Esophagus muscularis mucosa (tissue), 4 donors: ENCODE measurements at places on chromosomes 4 and X.

DNA sequence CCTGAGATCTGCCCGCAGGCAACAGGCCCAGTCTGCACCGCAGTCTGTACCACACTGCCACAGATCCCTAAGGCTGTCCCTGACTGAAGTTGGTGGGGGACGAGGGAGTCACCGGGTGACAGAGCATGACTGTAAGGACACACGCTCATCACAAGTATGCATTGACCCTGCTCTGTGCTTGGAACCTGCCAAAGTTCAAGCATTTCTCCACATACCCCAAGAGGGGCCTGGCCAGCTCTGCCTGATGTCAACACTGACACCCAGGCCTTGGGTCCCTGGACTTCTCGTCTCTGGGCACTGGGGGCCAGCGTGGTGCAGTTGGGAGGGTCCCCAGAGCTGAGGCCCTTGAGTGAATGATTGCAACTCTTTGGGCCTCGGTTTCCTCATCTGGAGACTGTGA, 7.9 kb downstream of the BLOC1S4 start:
- no peaks in the 10 kb centered on the region for H3K27me3 ChIP-seq
- no peak for DNase-seq
- H3K27ac ChIP-seq, result no peak overlapping the region
- no peaks in the 10 kb centered on the region for H3K36me3 ChIP-seq

GRCh38 chr4:9926586-9926985, 94.7 kb downstream of the SLC2A9 start:
- H3K4me3 ChIP-seq, result no peak overlapping the region
- no peak for DNase-seq
- H3K4me1 ChIP-seq, result peaks cover 5% of the 10 kb centered on the region
- H3K36me3 ChIP-seq, result no peaks in the 10 kb centered on the region
- H3K27me3 ChIP-seq, result no peaks in the 10 kb centered on the region

GRCh38 chrX:124895947-124896346, 423.7 kb upstream of the TEX13C start:
- no peak overlapping the region for H3K27ac ChIP-seq
- no peaks in the 10 kb centered on the region for H3K4me1 ChIP-seq
- no peak for DNase-seq
- no peak overlapping the region for H3K4me3 ChIP-seq
- no peaks in the 10 kb centered on the region for H3K27me3 ChIP-seq

DNA sequence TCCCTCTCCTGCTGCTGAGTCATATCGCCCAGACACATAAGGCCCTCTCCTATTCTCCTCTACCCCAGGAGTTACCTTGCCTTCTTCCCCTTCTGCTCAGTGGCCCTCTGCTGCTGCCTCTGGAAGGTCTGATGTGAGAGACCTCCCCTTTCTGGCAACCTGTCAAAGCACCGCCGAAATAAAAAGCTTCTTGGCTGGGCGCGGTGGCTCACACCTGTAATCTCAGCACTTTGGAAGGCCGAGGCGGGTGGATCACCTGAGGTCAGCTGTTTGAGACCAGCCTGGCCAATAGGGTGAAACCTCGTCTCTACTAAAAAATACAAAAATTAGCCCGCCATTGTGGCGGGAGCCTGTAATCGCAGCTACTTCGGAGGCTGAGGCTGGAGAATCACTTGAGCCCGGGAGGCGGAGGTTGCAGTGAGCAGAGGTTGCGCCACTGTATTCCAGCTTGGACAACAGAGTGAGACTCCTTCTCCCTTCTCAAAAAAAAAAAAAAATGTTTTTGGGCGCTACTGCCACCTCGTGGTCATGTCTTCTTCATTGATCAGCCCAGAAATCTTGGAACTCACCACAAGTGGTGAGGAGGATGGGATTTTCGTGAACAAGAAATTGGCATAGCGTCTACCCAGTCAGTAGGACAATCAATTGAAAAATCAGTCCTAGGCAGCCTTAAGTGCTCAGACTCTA, 8.6 kb upstream of the ZXDA start:
- H3K4me3 ChIP-seq, result no peak overlapping the region
- DNase-seq, result no peak
- H3K4me1 ChIP-seq, result no peaks in the 10 kb centered on the region
- no peaks in the 10 kb centered on the region for H3K27me3 ChIP-seq

DNA sequence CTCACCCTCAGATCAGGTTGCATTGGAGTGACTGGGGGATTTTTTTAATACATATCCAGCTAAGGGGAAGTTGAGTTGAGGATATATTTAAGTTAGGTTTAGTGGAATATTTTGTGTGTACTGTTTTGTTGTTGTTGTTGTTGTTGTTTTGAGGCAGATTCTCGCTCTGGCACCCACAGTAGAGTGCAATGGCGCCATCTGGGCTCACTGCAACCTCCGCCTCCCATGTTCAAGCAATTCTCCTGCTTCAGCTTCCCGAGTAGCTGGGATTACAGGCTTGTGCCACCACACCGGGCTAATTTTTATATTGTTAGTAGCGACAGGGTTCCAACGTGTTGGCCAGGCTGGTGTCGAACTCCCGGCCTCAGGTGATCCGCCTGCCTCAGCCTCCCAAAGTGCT, 38.6 kb upstream of the ATP6AP2 start:
- H3K27me3 ChIP-seq, result no peaks in the 10 kb centered on the region
- no peaks in the 10 kb centered on the region for H3K36me3 ChIP-seq
- peaks cover 10% of the 10 kb centered on the region for H3K4me1 ChIP-seq
- no peak overlapping the region for H3K4me3 ChIP-seq
- no peak for DNase-seq
- H3K27ac ChIP-seq, result no peak overlapping the region

GRCh38 chr4:137278431-137278830, 253.9 kb downstream of the PCDH18 start:
- H3K4me1 ChIP-seq, result no peaks in the 10 kb centered on the region
- H3K27me3 ChIP-seq, result no peaks in the 10 kb centered on the region
- no peak overlapping the region for H3K27ac ChIP-seq

DNA sequence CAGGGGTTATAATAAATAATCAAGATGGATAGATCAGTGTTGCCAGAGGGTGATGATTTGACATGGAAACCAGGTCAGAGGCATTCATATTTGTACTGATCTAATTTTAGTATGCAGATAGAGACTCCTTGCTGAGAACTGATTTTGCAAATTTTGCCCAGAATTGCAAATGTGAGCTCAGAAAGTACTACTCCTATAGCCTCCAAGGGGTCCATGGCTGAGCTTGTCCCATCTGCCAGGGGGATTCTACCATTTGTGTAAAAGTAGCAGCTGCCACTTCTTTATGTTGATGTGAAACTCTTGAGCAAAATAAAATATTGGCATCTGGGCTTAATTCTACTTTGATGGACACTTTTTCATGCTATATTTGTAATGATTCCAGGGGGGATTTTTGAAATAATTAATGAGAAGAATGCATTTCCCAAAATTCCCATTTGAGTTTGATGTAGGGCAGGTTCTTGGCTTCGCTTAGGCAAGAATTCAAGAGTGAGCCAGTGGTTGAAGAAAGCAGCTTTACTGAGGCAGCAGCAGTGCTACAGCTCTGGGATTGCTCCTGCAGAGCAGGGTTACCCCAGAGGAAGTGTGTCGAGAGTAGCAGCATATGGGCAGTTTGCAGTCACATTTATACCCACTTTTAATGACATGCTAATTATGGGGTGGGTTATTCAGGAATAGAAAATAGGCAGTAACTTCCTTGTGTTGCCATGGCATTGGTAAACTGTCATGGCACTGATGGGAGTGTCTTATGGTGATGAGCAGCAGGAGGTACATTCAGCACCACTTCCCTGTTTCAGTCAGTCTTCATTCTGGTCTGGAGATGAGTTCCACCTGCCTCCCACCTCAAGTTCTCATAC, 38.7 kb upstream of the DCLK2 start:
- DNase-seq, result no peak
- no peak overlapping the region for H3K27ac ChIP-seq
- no peaks in the 10 kb centered on the region for H3K36me3 ChIP-seq
- no peaks in the 10 kb centered on the region for H3K27me3 ChIP-seq
- no peaks in the 10 kb centered on the region for H3K4me1 ChIP-seq

DNA sequence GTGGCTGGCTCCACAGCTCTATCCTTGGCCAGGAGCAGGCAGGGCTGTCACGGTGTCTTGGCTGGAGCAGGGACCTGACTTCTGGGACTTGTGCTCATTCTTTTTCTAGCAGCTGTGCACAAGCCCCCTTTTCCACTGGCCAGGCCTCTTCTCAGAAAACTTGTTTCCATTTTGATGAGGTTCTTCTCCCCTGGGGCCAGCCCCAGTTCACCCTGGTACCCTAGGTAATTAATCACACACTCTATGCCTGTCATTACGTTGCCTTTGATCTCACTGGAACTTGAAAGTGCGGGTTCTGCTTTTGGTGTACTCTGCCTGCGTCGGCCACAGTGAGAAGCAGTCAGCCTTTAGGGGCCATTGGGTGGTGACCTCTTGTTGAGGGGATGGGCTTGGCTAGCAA, 26.6 kb downstream of the DRD5 start:
- no peak for DNase-seq
- H3K27ac ChIP-seq, result no peak overlapping the region
- no peak overlapping the region for H3K4me3 ChIP-seq
- no peaks in the 10 kb centered on the region for H3K4me1 ChIP-seq
- no peaks in the 10 kb centered on the region for H3K27me3 ChIP-seq

GRCh38 chr4:148800336-148800885, 358.2 kb upstream of the NR3C2 start:
- no peaks in the 10 kb centered on the region for H3K27me3 ChIP-seq
- H3K4me3 ChIP-seq, result no peak overlapping the region
- no peaks in the 10 kb centered on the region for H3K4me1 ChIP-seq
- no peak overlapping the region for H3K27ac ChIP-seq
- no peak for DNase-seq

DNA sequence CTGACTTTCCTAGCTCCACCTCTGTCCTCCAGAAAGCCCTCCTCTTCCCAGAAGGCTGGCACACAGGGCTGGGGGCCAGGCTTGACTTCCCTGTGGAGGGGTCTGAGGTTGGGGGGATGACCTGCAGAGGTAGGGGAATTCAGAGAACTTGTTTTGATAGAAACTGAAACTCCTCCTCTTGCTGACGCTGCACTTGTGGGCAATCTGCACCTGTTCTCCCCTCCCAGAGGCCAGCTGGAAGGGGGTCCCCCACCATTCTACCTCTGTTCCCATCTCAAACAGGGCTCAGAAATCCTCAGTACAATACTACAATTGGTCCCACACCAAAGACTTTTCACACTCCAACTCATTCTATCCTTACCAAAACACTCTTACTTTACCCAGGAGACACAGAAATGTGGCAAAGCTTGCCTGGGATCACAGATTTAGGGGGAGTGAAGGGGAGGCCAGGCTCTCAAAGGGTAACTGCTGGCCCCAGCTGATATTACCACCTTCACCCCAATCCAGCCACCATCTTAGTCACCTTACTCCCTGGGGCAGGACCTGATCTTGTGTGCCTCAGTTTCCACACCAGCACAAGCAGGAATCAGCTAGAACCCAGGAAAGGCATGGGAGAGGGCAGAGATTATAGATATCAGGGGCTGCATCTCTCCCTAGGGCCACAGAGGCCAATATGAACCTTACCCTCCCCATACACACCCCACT, 18.5 kb downstream of the OTUD5 start:
- no peaks in the 10 kb centered on the region for H3K27me3 ChIP-seq
- no peaks in the 10 kb centered on the region for H3K36me3 ChIP-seq
- DNase-seq, result no peak
- no peak overlapping the region for H3K4me3 ChIP-seq
- H3K4me1 ChIP-seq, result peaks cover 24% of the 10 kb centered on the region

GRCh38 chr4:104912518-104912917, 234.2 kb upstream of the TET2 start:
- no peaks in the 10 kb centered on the region for H3K27me3 ChIP-seq
- no peak overlapping the region for H3K27ac ChIP-seq
- DNase-seq, result no peak
- no peaks in the 10 kb centered on the region for H3K4me1 ChIP-seq
- no peak overlapping the region for H3K4me3 ChIP-seq

DNA sequence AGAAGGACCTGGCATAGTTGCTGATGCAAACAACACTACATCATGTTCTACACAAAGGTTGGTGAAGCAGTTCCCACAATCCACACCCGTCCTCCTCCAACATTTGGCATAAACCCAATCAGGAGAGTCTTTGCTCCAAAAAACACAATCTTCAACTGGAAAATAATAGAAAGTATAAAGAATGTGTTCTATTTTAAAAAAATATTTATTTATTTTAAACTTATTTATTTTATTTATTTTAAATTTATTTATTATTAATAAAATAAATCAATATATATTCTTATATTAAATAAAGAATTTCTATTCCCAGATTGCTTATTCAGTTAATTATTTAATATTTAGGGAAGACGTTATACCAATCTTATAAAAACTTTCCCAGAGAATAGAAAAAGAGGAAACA, 1753.7 kb upstream of the AGA start:
- no peak overlapping the region for H3K27ac ChIP-seq
- no peaks in the 10 kb centered on the region for H3K4me1 ChIP-seq
- H3K36me3 ChIP-seq, result no peaks in the 10 kb centered on the region
